ENCODE measurements at places on chromosomes 13 and 19. TPM values are rescaled to one million over a fixed set of nuclear protein-coding genes. Genes with fewer than 3 reads are reported as not detected.
A peak's percentile ranks its signal among the peaks of the same experiment; 100 is the strongest.

The NANOS3 gene
- polyA plus RNA-seq = 0.89 TPM

DNA sequence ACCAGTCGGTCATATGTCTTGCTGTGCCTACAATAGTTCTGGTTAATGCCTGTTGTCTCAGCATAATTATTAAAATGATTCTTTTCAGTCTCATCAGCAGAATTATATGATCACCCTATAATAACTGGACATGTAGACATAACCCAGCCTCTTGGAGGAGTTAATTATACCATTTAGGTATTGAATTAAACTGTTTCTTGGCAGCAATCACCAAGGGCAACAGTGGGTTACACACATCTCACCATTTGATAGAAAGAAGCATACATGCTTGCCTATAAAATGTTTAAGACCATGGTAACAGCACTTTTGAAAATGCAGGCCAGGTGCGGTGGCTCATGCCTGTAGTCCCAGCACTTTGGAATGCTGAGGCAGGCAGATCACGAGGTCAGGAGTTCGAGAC, 184.6 kb downstream of the RGCC start:
- DNase-seq = no peak

DNA sequence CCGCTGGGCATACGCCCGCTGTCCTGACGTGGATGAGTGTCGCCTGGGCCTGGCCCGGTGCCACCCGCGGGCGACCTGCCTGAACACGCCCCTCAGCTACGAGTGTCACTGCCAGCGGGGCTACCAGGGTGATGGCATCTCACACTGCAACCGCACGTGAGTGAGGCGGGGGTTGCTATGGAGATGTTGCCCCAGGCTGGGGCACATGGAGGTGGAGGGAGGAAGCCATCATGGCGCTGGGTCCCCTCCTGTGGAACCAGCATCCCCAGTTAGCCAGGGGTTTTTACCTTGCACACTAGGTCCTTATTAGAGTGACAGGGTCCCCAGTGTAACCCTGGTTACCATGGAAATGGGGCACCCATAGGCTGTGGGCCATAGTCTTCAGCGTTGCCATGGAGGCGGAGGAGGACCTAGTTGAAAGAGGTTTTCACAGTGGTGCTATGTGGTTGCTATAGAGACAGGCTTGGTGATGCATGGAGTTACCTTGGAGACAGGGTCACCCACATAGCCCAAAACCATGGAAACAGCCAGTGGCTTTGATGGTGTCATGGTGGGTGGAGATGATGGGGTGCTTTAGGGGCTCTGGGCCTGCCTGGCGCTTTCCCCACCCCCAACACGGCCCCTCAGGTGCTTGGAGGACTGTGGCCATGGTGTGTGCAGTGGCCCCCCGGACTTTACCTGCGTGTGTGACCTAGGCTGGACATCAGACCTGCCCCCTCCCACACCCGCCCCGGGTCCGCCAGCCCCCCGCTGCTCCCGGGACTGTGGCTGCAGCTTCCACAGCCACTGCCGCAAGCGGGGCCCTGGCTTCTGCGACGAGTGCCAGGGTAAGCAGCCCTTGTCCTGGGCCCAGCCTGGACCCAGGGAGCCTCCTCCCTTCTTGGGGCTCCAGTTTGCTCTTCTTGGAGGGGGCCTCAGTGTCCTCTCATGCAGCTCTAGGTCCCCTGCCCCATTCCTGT, 27.1 kb downstream of the MEGF8 start:
- peak; percentile 4 for DNase-seq

DNA sequence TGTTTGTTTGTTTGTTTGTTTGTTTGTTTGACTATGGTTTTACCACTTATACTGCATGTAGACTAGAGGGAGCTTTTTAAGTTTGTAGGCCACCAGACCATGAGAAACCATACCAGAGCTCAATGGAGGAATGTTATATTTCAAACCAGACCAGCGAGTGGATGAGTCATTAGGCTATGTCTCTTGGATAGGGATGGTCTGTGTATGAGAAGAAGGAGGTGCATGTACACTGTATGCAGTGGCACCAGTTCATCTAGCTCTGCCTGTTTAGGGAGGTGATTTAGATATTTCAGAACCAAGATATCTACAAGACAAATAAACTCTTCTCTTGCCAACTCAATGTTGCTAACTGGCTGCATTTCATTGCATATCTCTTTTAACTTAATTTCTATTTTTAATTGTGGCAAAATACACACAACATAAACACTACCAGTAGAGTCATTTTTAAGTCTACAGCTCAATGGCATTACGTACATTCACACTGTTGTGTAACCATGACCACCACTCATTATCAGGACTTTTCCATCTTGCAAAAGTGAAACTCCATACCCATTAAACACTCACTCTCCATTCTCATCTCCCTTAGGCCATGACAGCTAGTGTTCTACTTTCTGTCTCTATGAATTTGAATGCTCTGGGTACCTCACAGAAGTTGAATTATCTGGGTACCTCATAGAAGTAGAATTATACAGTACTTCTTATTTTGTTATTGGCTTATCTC, 29.2 kb downstream of the SYDE1 start:
- no peak for DNase-seq

- DNase-seq = no peak
Observed at GRCh38 chr19:23283925-23284324, 33.7 kb upstream of the ZNF724 start.

- DNase-seq = no peak
Observed at GRCh38 chr13:97851269-97851668, 102.2 kb upstream of the IPO5 start.

The DACT3 gene
- 26.3 TPM for polyA plus RNA-seq

- no peak for DNase-seq
Observed at GRCh38 chr19:15532779-15533521, 24.6 kb downstream of the CYP4F22 start.

DNA sequence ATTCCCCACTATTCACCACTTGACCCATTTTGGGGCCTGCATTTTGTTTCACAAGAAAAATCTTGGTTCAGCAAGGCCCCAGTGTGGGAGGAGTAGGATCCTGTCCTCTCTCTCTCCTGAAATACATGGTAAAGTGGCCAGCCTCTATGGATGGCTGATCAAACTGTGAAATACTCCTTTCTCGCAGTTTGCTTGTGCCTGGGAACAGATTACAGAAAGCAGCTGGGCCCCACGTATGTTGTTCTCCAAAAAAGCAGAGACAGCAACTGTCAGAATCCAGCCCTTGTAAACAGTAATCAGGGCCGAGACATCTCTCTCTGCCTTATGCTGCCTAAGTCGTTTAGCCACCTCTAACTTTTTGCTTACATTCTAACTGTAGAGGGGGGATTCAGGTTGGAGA, 61.0 kb upstream of the RAP2A start:
- no peak for DNase-seq

DNA sequence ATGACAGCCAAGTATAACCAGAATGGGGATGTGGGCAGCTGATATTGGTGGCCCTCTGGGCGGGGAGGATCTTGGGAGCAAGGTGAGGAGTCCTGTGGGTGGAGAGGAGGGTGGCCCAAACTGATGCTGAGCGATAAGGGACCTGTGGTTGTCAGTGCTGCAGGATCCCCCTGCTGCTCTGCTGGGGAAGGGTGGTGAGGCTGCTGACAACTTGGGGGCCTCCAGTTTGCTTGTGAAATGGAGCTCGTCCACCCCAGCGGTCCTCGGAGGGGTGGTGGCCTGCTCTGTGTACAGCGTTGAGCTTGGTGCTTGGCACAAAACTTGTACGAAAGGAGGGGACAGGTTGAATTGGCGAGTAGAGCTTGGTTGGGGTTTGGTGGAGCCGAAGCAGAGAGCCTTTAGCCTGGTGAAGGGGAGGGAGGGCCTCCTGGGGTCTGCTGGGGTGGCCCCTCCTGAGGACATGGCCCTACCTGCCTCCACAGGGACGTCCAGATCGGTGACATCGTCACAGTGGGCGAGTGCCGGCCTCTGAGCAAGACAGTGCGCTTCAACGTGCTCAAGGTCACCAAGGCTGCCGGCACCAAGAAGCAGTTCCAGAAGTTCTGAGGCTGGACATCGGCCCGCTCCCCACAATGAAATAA, 2.9 kb downstream of the RPS11 start:
- DNase-seq = no peak

GRCh38 chr13:93227280-93227877, 772 bp downstream of the GPC6 start:
- DNase-seq = no peak

- DNase-seq = no peak
Observed at GRCh38 chr13:72160977-72161376, 294.0 kb upstream of the DACH1 start.

The MIA gene
- 0.69 TPM for polyA plus RNA-seq

DNA sequence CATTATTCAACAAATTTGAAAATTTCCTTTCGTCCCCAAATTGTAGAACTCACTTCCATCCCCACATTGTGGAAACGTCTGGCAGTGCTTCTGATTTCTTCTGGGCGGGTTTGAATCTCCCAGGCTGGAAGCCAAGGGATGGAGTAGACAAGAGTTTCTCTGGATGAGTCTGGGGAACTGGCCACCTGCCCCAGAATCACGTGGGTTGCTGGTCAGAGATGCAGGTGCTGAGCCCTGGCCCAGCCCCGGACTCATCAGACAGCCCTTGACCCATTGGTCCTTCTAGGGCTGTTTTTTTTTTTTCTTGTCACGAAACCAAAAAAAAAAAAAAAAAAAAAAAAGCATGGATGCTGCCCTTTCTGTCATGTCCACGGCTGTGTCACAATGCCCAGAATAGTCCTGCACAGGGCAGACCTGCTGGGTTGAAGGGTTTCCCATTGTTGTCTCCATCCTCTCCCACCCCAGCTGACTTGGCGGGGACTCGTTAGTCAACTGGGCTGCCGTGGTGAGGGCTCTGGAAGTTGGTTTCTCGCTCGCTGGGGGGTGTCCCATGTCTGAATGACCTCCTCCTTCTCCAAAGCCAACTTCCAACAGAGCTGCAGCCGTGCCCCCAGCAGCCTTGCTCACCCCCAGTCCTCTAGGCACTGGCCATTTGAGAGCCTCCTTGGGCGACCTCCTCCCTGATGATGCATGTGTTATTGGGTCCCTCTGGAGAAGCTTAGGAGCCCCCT, 12.8 kb downstream of the CHST8 start:
- no peak for DNase-seq

The ZNF333 gene
- 16.6 TPM for polyA plus RNA-seq

- DNase-seq = no peak
Observed at GRCh38 chr13:98896083-98896867, 81.6 kb downstream of the DOCK9 start.

DNA sequence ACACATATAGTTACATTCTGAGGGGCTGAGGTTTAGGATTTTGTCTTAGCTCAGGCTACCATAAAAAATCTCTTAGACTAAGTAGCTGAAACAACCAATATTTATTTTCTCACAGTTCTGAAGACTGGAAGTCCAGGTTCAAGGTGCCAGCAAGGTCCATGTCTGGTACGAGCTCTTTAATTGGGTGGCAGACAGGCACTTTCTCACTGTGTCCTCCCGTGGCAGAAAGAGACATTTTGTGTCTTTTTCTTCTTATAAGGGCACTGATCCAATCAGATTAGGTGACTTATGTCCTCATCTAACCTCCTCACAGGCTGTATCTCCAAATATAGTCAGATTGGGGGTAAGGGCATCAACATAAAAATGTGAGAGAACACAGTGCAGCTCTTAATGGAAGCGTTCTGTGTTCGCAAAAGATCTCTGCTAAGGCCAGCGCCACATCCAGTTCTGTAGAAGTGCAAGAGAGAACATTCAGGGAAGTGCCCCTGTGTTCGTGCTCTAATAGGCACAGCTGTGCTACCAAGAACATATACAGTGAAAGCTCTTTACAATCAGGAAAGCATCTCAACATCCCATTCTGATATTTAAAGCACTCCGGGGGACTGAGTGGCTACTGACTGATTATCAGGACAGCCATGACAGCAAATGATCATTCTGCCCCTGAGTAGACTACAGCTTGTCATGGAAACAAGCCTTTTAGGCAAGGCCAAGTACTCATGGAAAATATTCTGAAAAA, 819.2 kb downstream of the LIG4 start:
- no peak for DNase-seq

The SLC25A41 gene
- 0.44 TPM for polyA plus RNA-seq

The ZNF726 gene
- 9.4 TPM for polyA plus RNA-seq

DNA sequence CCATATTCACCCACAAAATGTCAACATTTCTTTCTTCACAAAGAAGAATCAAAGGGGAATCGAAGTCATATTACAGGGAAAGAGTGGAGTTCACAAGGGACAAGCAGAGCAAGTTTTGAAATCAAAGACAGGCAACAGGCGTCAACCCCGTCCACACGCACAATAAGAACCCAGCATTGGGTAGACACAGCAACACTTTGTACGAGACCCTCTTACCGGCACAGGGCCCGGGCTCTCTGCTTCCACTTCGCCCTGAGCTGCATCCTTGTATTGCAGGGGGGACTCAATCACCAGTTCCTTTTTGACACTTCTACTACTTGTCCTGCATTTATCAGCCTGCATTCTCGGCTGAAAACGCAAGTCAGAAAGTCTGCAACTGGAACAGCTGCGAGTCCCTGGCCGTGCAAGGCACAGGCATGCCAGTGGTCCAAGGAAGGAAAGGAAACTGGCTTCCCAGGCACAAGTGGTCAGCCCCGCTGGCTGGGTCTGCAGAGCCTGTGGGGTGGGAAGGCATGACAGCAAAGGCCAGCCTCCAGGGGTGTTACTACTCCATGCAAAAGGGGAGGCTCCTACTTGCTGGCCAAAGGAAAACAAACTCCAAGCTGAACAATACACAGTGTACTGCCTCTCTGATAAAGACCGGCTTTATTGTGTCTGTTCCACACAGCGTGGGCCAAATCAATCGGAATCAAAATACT, at the start of gene DOCK9:
DOCK9 (minus strand) TSS at position 497 of the 698 bp plus-strand sequence; CDS start at position 342, 155 bp downstream.
- no peak for DNase-seq

DNA sequence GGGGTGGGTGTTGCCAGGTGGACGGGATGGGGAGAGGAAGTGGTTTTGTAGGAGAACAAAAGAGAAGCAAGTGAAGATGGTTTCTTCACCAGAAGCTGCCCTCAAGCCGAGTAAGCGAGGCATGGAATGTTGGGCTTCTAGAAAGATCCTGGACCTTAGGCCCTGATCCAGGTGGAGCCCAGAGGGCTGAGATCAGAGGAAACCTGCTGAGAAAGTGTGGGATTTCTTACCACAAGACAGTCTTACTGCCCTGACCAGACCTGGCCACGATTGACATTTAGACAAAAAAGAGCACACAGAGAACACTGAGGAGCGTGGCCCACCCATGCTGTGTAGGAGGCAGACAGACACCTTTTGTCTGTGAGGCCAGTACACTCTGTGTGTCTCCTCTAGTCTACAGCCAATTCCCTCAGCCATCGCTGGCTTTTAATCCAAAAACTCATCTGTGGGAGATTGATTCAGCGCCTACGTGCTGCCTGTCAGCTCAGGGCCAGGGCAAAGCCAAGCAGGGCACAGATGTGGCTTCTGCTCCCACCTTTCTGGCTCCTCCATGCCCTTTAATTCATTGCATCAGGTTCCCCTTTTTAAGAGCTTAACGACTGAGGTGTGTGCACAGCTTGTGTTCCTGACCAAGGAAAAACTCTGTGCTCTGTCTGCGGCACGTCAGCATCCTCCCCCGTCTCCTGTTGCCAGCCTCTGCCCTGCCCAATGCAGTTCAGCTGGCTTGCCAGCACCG, 123.3 kb downstream of the AKAP11 start:
- no peak for DNase-seq

- DNase-seq = no peak
Observed at GRCh38 chr13:106532111-106532929, 3.1 kb downstream of the EFNB2 start.

DNA sequence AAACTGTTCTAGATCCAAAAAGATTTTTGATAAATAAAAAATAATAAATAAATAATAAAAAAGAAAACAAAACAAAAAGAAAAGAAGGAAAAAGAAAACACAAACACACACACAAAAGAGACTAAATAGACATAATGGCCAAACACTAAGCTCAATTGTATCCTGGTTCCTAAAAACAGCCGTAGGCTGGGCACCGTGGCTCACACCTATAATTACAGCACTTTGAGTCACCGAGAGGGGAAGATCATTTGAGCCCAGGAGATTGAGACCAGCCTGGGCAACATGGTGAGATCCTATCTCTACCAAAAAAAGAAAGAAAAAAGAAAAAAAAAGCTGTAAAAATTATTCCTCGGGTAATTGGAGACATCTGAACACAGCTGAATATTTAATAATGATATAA, 8.9 kb downstream of the ETHE1 start:
- DNase-seq = no peak
